ENCODE measurements at places on chromosomes 12 and 14.

- DNase-seq: no peak
Measured at GRCh38 chr12:32292151-32292550, 107.2 kb upstream of the FGD4 start.

GRCh38 chr12:46711756-46712155 lies 114.0 kb downstream of the SLC38A4 start:
- no peak for DNase-seq

DNA sequence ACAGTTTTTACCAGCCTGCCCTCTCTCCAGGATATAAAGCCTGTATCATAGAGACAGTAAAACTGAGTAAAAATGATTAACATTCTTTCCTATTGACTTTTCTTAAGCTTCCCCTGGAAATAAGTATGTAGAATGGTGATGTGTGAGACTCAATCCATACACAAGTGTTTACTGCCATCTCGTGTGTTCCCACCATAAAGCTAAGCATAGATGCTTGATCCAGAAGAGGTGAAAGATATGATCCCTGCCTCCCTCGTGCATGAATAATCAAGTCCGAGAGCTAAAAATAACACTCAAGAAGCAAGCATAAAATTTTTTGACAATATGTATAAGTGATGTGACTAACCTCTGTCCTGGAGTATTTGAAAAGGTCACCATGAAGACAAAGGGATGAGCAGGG lies 16.9 kb upstream of the GSG1 start:
- DNase-seq: no peak

DNA sequence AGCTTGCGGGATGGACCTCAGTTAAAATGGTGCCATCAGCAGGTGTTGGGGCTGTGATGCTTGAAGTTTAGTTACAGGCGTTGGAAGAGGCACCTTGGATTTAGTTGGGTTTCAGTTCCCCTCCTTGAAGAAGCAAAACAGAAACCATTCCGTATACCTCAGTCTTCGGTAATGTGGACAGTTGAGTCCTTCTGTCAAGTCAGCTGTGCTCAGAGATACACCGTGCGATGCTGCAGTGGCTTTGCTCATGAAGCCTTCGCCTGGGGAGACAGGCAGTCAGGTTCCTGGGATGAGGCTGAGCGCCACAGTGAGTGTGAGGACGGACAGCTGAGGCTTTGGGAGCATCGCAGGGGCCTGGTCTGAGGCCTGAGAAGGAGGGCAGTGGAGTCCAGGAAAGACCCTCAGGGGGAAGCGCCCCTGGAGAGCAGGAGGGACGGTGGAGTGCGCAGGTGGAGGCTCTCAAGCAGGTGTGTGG lies 7.4 kb downstream of the RAN start:
- DNase-seq: no peak

- DNase-seq: no peak
Measured at GRCh38 chr12:13764748-13765147, 216.7 kb downstream of the GRIN2B start.

DNA sequence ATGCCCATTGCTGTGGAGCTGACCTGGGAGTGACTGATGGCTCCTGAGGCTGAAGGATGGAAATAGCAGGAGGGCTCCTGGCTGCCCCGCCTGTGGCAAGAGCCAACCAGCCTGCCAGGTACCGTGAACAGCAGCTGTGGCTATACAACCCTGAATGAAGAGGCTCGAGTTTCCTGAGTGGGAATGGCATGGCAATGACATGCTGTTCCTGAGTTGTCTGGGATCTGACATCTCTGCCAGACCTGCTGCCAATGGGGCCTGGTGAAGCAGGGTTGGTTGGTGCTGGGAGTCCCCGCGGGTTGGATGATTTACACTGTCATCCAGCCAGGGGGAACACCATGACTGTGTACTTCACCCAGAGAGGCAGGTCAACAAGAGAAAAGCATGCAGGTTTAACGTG lies 31.8 kb upstream of the LRRC10 start:
- no peak for DNase-seq

DNA sequence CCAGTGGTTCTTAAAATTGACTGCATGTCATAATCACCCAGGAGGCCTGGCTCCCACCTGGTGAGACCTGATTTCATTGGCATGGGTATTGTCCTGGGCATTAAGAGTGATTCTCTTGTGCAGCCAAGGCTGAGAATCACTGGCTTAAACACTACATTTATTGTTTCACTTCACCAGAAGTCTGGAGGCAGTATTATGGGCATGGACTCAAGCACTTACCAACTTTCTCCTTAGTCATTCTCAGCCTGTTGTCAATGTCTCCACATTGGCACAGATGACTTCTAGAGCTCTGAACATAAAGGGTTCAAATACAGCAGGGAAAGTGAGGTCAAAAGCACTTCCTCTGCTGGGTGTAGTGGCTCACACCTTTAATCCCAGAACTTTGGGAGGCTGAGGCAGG lies 25.6 kb upstream of the GCH1 start:
- DNase-seq: no peak

GRCh38 chr14:72303930-72304329 lies 371.7 kb downstream of the RGS6 start:
- DNase-seq: no peak

DNA sequence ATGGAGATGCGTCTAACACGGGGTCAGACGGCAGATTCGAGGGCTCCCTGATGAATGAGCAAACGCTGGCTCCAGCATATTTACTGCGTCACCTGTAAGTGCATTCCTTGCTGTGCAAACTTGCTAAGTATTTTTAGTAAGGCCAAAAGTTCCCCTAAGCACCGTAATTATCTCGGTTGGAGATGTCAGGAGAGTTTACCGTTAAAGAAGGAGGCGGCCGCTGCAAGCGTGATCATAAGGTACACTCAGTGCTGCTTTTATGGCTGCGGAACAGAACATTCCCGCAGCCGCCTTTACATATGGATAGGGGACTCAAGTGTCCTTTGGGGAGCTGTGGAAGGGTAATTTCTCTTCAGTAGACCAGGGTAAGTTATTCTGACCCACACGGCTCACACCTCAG lies 175.6 kb downstream of the GLT1D1 start:
- DNase-seq: no peak

GRCh38 chr12:28954333-28954732 lies 194.7 kb upstream of the FAR2 start:
- no peak for DNase-seq

DNA sequence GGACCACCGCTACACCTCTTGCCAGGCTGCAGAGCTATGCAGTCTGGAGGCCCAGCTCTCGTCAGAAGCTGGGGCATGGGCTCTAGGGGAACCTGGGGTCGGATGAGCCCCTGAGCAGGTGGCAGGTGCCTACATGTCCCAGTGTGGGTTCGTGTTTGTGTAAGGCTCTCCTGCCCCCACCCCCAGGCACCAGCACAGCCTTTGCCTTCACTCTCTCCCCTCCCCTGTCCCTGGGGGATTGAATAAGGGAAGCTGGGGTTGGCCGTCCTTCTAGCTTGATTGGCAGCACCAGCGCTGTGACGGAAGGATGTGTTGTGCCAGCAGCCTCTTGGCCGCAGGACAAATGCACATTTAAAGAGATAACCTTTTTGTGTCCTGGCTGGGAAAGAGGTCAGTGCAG lies 34.8 kb upstream of the TSPAN9 start:
- no peak for DNase-seq

DNA sequence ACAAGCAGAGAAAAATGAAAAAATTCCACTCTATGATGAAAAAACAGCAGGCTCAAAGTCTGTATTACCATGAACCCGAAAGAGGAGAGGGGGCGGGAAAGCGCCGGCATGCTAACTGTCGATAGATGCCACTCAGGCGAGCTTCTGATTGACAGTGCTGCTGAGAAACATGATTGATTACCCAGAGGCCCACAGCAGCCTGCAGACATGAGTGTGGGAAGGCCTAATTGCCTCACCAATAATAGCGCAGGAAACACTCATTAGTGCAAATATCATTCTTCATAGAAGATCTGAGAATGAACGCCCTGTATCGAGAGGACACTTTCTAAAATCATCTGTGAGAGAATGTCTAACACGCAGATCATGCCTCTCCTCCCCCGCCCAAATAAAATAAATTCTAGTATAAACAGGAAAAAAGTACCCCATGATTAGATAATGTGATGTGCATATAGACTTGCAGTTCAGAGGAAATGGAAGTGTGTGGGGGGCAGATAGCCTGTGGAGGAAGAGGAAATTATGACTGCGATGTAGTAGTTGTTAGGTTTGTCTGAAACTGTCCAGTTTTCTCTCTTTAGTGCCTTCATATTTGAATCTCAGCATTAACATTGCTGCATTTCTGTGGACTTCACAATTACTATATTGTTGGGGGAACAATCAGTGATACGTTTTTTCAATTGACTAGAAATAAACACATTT lies 15.6 kb downstream of the TPH2 start:
- DNase-seq: no peak

DNA sequence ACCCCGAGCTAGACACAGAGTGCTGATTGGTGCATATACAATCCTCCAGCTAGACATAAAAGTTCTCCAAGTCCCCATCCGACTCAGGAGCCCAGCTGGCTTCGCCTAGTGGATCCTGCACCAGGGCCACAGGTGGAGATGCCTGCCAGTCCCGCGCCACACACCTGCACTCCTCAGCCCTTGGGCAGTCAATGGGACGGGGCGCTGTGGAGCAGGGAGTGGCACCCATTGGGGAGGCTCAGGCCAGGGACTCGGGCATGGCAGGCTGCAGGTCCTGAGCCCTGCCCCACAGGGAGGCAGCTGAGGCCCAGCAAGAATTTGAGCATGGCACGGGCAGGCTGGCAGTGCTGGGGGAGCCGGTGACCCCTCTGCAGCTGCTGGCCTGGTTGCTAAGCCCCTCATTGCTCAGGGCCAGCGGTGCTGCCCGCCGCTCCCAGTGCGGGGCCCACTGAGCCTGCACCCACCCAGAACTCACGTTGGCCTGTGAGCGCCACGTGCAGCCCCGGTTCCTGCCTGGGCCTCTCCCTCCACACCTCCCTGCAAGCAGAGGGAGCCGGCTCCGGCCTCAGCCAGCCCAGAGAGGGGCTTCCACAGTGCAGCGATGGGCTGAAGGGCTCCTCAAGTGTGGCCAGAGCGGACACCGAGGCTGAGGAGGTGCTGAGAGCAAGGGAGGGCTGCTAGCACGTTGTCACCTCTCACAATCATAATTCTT lies 136.7 kb downstream of the PAWR start:
- DNase-seq: no peak

DNA sequence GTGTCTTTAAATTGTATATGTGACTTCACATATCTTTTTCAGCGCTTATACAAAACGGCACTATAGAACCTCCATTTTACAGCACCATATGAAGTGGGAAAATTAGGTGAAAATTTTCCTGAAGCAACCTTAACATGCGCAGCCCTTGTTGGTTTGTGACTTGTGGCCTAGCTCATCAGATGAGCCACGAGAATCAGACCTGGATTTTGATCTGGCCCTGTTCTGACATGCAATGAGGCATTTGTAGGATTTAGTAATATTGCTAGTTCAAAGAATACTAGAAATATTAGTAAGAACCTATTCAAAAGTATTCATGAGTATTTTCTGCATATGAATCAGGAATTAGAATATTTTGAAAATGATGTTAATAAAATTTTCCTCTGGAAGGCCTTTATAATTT lies 2.9 kb downstream of the CDKN1B start:
- no peak for DNase-seq

GRCh38 chr14:63632932-63633514 lies 8.6 kb downstream of the WDR89 start:
- no peak for DNase-seq

DNA sequence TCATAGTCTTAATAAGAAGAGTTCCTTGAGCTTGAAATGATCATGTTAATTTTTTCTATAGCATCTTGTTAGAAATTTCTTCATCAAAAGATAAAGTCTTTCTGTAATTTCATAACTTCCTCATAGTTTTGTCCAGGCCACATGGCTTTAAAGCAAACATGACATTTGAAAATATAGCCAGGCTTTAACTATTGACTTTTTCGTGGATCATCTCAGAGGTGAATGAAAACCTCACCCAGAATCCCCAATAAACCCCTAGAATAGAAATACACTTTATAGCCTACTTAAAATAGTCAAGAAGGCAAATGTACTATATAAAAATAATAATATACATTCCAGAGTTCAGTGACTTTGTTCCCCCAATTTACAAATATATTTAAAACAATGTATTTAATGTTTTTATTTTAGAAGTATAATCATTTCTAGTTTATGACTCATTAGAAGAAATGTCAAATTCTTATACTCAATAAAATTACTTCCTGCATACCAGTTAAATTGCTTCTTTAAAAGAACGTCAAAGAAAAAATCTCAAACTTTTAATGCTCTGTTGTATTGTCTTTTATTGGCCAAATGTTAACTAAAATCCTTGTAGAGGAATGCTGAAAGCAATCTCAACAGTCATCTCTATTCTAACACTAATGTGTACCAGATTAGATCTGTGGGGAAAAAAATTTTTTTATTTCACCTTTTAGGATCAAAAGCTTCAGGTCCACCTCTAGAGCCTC lies 21.6 kb downstream of the EXOC5 start:
- DNase-seq: no peak

GRCh38 chr14:74507085-74507484 lies 13.5 kb downstream of the ISCA2 start:
- DNase-seq: no peak

DNA sequence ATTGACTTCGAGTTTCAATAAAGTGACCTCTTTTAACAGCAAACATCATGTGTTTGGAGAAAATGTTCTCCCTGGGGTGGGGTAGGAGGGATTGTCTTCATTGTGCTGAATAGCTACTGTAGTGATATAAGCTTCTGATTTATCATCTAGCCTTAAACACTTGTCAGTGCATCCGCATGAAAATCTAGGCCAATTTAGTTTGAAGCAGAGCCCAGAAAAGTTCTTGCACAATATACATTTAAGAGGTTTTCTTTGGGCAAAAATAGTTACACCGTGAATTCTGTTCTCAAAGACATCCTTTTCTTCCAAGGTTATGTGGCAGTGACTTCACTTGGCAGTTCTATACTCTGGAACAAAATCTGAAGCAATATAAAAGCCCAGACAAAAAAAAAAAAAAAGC lies 136.0 kb upstream of the IFNG-AS1 start:
- DNase-seq: no peak

GRCh38 chr12:43973385-43973784 lies 137.5 kb downstream of the TMEM117 start:
- no peak for DNase-seq

GRCh38 chr14:24713404-24713803 lies 79.4 kb upstream of the GZMB start:
- no peak for DNase-seq
